Vagina (tissue), 2 donors: ENCODE measurements at places on chromosomes 16 and 17.

DNA sequence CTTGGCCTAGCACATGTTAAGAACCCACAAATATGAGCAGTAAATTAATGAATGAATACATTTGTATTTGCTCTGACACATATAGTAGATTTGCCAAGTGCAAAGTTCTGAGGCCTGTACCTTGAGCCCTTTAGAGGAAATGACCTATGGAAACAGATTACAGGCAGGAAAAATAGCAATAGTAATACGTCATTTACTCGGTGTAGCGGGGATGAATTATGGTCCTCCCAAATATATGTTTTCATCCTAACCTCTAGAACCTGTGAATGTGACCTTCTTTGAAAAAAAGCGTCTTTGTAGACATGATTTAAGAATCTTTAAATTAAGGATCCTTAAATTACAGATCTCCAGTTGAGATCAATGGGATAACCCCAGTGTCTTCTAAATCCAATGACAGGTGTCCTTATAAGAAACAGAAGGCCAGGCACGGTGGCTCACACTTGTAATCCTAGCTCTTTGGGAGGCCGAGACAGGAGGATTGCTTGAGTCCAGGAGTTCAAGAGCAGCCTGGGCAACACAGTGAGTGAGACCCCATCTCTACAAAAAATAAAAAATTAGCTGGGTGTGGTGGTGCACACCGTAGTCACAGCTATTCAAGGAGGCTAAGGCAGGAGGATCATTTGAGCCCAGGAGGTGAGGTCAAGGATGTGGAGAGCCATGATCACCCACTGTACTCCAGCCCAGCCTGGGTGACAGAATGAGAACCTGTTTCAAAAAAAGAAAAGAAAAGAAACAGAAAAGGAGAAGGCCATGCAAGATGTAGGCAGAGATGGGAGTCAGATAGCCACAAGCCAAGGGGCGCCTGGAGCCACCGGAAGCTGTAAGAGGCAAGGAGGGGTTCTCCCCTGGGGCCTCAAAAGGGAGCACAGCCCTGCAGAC, 5.1 kb upstream of the ITPRIPL2 start:
- no peak for DNase-seq

GRCh38 chr16:89473791-89474414, 16.5 kb downstream of the ANKRD11 start:
- DNase-seq, result no peak

DNA sequence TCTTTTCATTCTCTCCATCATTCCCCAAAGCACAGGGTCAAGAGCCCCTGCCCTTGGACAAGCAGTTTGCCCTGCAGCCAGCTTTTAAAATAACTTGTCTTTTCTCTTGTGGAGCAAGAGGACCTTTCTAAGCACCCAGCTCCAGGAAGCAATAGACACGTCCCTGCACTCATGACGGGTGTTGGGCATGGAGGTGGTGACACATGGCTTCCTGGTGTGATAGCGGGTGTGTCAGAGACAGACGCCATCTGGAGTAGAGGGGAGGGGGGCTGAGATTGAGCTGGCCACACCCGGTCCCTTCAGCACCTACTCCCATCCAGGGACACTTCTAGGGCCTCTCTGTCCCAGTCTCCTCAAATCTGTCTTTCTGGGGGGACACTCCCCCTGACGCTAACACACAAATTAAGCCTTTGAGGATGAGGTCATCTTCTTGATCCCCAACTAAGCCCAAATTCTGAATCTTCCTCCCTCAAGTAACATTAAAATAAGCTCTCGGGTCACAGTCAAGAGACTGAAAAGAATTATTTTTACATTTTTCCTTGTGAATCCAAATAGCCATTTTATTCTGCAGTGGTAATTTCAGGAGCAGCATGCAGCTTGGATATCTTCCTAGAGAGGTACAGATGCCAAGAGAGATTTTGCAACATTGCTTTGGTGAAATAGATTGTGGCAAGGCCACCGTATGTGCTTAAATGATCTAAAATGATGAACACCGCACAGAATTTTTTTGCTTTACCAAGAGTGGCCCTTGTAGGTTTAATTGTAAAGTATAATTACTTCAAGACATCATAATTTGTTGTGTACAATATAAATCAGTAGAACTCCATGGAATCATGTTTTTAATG, 216.6 kb upstream of the IRX3 start:
- no peak for DNase-seq

DNA sequence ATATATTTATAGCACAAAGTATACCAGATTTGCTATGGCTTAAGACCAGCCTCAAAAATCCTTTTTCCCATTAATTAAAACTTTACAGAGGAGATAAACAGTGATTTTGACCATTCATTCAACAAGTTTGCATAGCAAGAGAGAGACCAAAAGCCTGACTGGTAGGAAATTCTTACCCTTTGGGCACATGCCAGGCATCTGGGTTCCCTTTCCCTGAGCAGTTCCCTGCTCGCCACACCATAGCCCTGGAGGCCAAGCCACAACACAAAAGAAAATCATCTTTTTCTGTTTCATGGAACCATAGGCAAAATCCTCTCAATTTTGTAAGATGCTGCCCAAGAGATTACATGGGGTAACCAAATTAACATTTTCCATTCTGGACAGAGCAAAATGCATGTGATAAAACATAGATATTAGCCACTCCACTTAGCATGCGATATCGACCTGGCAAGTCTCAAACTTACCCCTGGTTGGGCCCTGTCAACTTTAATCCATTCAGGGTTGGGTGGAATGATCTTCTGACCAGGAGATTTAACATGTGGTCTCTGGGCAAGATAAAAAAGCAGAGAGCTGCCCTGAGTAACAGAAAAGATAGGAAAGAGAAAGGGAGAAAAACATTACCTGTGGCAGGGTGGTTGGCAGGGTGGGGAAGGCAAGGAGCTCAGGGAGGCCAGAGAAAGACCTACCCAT, 57.6 kb upstream of the B4GALNT2 start:
- DNase-seq, result no peak

GRCh38 chr17:68231541-68231940, 16.3 kb upstream of the AMZ2 start:
- DNase-seq, result no peak

DNA sequence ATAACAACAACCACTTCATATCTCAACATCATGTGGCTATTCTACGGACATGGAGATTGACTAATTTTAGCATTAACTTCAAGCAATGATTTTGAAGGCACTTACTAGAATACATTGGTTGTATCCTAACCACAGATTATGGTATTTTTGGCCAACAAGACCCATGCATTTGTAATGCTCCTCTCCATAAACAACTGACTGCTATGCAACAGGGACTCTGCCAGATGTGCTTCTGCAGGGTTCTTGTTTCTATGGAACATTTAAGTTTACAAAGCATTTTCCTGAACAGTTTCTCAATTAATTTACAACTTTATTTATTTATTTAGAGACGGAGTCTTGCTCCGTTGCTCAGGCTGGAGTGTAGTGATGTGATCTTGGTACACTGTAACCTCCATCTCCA, 178.0 kb downstream of the PARN start:
- no peak for DNase-seq

DNA sequence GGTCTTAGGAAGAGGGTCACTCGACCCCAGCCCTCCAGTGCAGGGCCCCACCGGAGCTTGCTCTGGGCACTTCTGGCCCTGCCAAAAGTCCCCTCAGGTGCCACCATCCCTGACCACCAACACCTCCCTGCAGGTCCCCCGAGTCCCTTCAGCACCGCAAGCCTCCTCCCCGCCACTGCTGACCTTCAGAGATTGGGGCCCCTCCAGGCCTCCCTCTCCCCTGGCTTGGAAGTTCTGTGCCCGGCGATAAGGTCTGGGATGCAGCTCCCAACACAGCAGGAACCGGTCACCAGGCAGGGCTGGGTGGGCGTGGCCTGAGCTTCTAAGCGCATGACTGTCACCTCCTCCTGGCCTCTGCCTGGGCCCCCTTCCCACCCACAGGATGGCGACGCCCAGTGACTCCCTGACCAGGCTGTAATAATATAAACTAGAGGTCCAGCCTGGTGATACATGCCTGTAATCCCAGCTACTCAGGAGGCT, 11.2 kb downstream of the PIEZO1 start:
- DNase-seq, result no peak

- no peak for DNase-seq
Measured at GRCh38 chr16:16972831-16973230, 497.9 kb downstream of the XYLT1 start.

- DNase-seq, result no peak
Measured at GRCh38 chr16:66673691-66674090, 22.9 kb downstream of the CMTM4 start.
